ENCODE measurements at places on chromosomes 6 and 20. TPM values are rescaled to one million over a fixed set of nuclear protein-coding genes. Genes with fewer than 3 reads are reported as not detected.

DNA sequence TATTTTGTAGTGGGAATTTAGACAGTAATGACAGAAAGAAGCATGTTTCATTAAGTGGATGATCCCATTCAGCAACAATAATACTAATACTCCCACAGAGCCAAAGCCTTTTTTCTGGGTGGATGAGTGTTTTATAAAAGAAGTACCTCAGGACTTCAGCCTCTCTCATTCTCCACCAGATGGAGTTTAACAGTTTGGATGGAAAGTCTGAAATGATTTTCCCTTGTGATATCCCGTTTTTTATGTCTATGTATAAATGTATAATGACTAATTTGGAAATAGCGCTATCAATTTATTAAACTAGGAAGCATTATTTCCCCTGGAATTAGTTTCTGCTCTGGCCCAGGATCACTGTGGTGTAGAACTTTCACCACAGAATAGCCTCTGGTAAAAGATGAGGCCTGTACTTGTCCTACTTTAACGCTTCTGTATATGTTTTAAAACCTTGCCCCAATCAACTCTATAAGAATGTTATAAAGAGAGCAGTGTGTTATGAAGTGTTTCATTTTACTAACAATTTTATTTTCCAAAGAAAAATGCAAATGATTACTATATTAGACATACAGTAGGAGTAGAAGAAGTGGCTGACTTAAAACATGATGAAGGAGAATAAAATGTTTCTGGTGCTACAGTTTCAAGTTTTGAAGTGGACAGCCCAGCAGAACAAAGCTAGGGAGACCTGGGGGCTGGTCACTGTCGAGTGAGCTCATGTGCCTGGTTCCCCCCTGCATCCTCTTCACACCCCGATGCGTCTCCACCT lies 135.6 kb downstream of the HIVEP1 start:
- H3K36me3 ChIP-seq = no peaks in the 10 kb centered on the region
- DNase-seq = no peak
- H3K27ac ChIP-seq = no peak overlapping the region

DNA sequence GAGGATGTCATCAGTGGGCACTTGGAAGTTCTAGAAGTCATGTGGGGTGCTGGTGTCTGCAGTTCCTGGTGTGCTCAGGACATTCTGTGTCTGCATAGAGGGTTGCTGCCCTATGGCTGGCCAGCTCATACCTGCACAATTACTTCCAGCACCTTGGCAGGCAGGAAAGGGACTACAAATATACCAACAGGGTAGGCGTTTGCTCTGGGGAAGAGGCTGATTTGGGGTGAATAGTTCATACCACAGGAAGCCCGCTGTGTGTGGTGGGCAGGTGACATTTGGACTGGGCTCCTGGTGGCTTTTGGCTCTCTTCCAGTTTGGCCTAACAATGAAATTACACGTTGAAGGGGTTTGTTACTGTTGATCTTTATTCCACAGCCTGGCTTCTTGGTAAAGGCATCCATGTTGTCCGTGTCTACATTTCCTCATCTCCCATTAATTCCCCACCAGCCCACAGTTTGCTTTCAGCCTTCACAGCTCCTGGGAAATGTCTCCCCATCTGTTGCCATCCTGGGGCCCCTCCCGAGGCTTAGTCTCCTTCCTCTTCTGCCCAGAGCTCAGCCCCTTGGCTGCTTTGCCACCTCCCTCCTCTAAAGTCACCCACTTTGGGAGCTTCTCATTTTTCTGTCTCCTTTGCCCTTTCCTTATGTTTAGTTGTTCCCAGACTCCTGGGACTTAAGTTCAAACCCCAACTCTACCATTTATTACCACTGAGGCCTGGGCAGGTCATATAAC lies 88.1 kb downstream of the RSPH3 start:
- no peak overlapping the region for H3K27ac ChIP-seq
- no peaks in the 10 kb centered on the region for H3K4me1 ChIP-seq
- H3K27me3 ChIP-seq = no peaks in the 10 kb centered on the region

Gene ZNF165
- polyA plus RNA-seq = 0.72 TPM

Gene RIPPLY2
- 0.56 TPM for polyA plus RNA-seq

DNA sequence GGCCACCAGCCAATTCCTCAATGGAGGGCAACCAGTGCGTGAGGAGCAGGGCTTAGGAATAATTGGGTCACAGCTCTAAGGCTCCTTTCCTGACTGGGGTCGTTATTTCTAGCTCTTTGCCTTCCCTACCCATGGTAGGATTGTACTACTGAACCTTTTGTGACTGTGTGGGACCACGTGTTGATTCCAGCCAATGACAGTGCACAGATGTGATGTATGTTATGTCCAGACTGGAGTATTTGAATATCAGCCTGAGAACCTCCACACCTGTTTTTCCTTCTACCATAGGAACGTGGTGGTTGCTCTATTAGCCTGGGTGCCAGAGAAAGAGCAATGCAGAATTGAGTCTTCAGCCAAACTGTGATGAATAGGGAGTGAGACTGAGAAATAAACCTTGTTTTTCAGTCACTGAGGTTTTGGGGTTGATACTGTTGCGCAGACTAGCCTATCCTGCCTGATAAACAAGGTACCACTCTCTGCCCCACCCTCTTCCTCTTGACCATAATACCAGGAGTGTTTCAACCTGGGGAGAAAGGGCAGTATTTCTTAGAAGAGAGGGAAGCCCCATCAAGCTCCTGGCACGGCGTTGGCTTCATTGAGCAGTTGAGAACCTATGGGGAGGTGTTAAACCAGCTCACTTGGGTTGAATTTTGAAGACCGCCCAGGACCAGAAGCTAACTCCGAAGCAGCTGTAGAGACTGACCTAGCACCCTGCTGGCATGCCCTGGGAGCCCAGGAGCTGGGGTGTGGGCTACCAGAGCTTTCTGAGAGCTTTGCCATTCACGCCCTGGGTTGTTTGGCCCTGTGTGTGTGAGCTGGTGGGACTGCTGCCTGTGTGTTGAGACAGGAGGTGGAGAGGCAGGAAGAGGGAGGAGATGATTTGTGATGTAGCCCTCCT lies 105.5 kb upstream of the BACH2 start:
- H3K4me3 ChIP-seq = no peak overlapping the region
- no peaks in the 10 kb centered on the region for H3K4me1 ChIP-seq
- no peak overlapping the region for H3K27ac ChIP-seq
- DNase-seq = no peak
- H3K36me3 ChIP-seq = no peaks in the 10 kb centered on the region
- no peaks in the 10 kb centered on the region for H3K27me3 ChIP-seq

Gene BPIFB2
- polyA plus RNA-seq = not detected

Gene GNL1
- 33.2 TPM for polyA plus RNA-seq

- H3K27ac ChIP-seq = no peak overlapping the region
- no peak overlapping the region for H3K4me3 ChIP-seq
- no peaks in the 10 kb centered on the region for H3K27me3 ChIP-seq
Measured at GRCh38 chr20:15674253-15675060, 898.8 kb downstream of the KIF16B start.

GRCh38 chr6:91498576-91498975 lies 911.7 kb upstream of the MAP3K7 start:
- no peak for DNase-seq
- no peaks in the 10 kb centered on the region for H3K4me1 ChIP-seq
- H3K27me3 ChIP-seq = no peaks in the 10 kb centered on the region

Gene SLC22A16
- not detected for polyA plus RNA-seq

DNA sequence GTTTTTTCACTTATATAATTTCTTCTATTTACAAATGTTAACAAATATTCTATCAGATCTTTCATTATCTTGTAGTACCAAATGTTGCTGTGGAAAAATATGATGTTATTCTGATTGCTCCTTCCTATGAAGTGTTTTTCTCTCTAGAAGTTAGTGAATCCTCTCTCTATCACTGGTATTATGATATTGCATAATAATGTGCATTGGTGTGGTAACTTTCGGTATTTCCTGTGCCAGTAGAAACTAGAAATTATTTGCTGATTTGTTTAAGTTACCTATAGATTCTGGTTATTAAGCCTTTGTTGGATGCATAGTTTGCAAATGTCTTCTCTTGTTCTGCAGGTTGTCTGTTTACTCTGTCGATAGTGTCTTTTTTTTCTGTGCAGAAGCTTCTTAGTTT lies 342.5 kb downstream of the CENPW start:
- H3K4me3 ChIP-seq = no peak overlapping the region
- H3K36me3 ChIP-seq = no peaks in the 10 kb centered on the region
- no peak overlapping the region for H3K27ac ChIP-seq
- no peak for DNase-seq
- no peaks in the 10 kb centered on the region for H3K4me1 ChIP-seq

Measured in adrenal gland (tissue), 19 donors.